ENCODE measurements at places on chromosomes 16 and 17. TPM values are rescaled to one million over a fixed set of nuclear protein-coding genes. Genes with fewer than 3 reads are reported as not detected.

Gene TTC19
- total RNA-seq, result 58.8 TPM

Gene TBC1D3E
- total RNA-seq, result not detected

Gene UBN1
- 23.7 TPM for total RNA-seq

Gene DNAH9
- total RNA-seq, result under 0.01 TPM

Gene RTN4RL1
- under 0.01 TPM for total RNA-seq

Gene C1QL1
- total RNA-seq, result not detected

Gene RASL10B
- 0.67 TPM for total RNA-seq

Gene NTN1
- total RNA-seq, result 10.7 TPM

Gene CHST5
- total RNA-seq, result 0.21 TPM

Gene GRB7
- total RNA-seq, result 14.6 TPM

Gene PRDM7
- total RNA-seq, result not detected

Gene RUNDC3A
- 1.3 TPM for total RNA-seq

All from mammary epithelial cell (primary cell).